ENCODE measurements at places on chromosomes 5 and 9.

DNA sequence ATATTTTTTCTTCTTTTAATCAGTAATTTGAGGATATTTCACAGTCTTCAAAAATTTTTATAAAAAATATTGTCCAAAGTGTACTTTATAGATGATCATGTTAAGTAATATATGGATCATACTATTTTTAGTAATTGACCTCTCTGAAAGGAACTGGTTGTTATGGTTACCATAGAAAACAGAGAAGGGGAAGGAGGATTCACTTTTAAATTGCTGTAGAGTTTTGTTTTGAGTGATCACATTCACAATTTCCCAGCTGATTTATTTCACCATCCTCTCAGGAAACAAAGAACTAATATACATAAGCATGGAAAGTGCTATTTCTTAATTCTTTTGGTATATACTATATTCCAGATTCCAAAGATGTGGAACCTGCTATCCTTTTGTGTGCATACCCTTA is 56.5 kb upstream of the NREP start:
- DNase-seq = no peak

GRCh38 chr5:143594902-143595818 is 191.7 kb upstream of the NR3C1 start:
- DNase-seq = no peak

DNA sequence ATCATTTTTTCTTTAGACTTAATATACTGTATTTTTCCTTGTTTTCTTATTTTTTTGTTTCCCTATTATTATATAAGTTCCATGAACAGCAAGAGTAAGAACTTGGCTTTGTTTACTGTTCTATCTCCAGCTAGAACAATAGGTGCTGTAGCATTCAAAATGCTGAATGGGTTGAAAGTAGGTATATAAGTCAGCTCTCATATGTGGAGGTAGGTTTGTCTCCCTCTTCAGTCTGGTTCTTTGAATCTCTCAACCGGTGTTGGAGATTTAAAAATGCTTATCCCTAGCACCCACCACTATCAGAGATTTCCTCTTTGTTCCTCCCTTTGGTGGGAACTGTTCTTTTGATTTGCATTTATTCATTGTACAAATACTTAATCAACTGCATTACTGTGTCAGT is 87.5 kb upstream of the FSD1L start:
- DNase-seq = no peak

DNA sequence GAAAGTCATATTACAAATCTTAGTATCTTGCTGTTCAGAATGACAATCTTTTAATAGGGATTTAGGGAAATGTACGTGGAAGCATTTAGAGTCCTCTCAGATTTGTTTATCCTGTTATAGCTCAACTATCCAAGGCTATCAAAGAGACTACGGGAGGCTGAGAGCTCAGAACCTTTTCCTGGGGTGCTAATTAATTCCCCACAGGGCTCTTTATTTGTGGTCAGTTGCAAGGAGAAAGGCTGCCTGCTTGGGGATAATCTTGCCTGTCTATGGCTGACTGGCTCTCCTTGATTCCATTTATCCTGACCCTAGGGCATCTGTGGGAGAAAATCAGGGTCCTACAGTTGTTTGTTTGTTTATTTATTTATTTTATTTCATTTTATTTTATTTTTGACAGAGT is 28.0 kb upstream of the RPS23 start:
- DNase-seq = no peak

DNA sequence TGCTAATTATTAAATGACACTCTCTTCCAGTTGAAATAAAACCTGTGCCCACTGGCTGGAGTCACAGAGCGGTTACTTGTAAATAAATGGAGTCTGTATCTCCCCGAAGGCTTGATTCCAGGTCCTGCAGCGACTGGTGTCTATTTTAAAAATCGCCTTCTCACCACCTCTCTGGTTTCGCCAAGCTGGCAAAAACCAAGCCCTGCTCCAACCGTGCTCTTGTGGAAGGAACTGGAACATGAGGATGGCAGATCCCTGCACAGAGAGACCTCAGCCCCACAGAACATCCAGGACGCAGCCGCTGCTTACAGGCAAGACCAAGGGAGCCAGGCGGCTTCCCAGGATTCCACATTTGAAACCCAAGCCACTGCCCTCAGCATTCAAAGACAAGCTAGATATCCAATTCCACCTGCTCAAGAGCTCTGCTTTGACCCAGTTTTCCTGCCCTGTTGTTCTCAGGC is 15.0 kb downstream of the SEMA4D start:
- DNase-seq = no peak

- DNase-seq = no peak
Observed at GRCh38 chr5:74200560-74200959, 440.0 kb downstream of the ENC1 start.

DNA sequence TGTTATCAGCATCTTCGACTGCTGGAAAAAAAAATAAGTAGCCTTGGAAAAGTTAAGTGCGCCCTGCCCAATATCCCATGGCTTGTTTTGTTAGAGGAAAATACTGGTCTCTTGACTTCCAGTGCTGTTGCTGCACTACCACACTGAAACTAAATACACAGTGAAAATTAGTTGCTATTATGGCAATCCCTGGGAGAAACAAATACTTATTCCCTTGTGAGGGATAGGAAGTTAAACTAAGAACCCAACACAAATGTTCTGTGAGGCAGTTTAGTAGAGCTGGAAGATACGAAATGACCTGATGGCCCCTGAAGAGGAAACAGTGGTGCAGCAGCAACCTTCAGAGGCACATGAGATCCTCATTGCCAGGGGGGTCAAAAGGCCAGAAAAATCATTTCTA is 164.0 kb downstream of the ARL15 start:
- DNase-seq = no peak

DNA sequence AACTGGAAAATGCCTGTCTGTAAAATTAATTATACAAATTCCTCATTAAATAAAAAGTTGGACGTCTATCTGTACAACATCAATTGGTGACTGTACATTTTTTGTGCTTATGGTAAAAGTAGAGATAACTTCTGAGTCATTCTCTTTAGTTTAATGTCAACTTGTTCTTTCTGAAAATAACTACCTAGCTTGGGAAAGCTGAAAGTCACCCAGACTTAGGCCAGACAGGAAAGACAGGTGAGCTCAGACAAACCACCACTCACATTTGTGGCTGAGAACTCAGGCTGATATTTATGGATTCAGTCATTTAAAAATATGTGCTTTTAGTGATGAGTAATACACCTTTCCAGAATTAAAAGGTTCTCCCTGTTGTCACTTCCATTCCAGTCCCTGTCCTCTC is 31.9 kb upstream of the ENTREP1 start:
- DNase-seq = no peak

GRCh38 chr9:126435105-126435504 is 108.5 kb downstream of the MVB12B start:
- DNase-seq = no peak

DNA sequence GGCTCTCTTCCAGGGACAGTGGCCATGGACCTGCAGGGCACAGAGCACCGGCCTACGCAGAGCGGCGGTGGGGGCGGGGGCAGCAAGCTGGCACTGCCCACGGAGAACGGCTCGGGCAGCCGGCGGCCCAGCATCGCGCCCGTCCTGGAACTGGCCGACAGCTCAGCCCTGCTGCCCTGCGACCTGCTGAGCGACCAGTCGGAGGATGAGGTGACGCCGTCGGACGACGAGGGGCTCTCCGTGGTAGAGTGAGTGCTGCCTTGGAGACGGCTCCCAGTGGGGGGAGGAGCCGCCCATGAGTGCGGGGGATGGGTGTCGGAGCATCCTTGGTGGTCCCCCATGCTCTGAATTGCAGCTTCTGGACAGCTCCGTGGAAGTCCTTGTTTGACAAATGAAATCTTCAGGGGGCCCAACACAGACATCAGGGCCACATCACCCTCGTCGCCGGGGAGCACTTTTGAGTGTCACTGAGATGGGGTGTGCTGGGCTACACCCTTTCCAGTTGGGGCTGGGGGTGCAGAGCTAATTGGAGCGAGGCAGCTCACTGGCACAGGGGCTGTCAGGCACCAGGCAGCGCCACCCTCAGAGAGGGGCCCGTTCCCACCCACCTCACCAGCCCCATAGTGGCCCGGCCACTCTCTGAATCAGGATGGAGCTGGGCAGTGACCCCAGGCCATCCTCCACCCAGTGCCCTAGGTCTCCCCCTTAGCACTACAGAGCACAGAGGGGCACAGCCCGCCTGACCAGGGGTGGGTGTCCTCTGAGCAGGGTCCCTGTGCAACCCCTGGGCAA is 70.9 kb downstream of the KCNT1 start:
- DNase-seq = no peak

DNA sequence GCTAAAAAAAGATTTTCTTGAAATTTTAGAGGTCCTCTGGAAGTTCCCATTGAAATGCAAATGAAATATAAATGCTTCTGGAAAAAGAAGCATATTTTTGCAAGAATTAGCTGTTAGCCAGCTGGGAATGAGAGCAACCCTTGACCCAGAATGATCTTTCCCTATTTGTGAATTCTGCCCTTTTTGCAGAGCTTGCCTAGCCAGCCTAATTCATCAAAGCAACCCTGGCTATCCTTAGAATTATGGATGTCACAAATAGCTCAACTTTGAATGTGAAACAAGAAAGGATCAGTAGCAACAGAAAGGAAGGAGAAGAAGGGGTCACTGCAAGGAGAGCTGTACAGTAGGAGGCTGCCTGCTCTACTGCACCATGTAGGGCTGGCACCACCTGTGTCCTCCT is 345.9 kb downstream of the EFNA5 start:
- DNase-seq = no peak

DNA sequence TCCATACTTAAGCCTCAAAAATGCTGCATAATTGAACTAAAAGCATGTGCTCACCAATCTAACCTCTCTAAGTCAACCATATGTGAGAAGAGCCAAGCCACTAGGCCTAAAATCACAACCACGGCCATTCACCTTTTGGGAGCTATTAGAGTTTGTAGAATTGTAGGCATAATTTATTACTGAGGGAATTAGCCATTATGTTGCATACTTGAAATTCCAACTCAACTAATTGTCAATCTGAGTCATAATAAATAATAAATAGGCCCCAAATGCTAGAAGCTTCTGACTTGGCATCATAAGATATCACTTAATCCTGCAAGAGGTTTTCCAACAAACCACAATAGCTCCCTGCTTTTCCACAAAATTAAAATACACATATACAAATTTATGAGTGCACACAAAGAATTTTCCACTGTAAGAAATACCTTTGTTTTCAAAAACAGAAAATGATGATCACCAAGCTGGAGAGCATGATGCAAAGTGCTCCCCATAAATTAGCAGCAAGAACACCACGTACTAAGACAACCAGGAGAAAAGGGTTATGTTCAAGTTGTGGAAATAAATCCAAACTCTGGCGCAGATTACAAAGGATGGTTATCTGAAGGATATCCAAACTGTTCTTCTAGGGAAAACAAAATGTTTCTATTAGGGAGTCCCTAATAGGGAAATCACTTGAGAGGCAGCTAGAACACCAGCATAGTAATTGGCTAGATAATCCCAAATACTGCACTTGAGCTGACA is 250.0 kb upstream of the SLC30A5 start:
- no peak for DNase-seq
